SIG-M5 (cell line): ENCODE measurements at places on chromosomes 2 and 18.

GRCh38 chr18:67269206-67269605 is 247.3 kb downstream of the DSEL start:
- no peak for DNase-seq

DNA sequence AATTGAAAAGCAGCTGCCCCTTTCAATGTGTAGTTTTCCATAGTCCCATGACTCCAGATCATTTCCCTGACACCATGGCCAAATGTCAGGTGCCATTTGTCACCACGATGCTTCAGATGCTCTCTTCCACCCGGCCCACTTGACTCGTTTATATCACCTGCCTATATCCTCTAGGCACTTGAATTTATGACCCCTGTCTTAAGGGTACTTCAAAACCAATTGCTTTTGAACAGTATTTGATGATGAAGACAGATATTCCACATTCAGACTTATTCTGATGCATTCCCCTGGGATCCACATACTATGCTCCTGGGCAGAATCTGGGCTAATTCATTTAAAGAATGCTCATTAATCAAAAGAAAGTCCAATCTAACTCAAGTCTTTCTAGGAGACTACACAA is 16.9 kb upstream of the RHBDD1 start:
- DNase-seq = no peak

- DNase-seq = no peak
Observed at GRCh38 chr2:118519511-118519910, 327.9 kb downstream of the EN1 start.

- DNase-seq = no peak
Observed at GRCh38 chr2:168355779-168356476, 100.1 kb upstream of the CERS6 start.

DNA sequence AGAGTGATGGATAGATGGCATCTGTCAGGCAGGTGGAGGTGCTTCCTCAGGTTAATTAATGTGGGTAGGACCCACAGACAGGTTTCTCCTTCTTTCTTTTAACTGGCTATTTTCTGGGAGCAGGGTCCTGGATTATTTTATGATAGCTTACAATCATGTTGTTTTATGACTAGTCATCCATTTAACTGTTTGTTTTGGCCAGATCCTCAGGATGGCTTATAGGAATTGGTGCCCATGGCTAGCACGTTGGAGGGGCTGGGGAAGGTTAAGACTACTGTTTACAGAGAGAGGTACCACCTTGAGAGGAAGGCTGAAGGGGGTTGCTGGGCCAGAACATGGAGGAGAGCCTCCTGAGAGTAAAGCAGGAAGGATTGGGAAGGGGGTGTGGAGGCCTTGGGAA is 78.0 kb upstream of the MGAT5 start:
- no peak for DNase-seq

DNA sequence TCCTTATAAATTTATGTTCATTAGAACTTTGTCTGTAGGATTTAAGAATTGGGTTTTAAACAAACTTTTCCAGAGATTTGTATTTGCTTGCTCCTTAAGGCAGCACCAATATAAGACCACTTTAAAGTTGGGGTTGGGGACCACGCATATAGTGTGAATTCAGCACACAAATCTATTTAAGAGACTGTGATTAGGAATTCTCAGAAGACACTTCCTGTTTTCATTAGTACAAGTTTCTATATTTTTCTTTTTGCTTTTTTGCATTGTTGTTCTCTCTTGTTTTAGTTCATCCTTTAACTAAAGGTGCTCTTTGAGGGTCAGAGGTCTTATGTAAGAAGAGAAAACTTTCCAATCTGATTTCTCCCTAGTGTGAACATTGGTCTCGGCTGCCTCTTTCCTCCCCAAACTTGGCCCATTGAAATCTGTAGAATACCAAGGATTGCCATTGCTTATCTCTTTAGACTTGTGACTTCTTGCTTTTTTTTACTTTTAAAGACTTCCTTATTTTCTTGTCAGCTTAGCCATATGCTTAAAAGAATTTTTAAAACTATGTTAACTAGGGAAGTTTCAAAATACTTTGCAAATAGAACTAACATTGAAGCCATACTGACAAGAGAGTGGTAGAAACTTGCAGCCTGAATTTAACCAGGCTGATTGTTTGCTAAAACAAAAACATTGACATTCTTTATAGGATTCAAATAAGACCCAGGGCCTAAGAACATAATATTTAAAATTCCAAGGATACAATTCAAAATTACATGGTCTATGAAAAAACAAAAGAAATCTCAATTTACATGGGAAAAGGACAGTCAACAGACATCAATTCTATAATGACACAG is 264.1 kb upstream of the FN1 start:
- DNase-seq = no peak

- DNase-seq = no peak
Observed at GRCh38 chr2:148993351-148993750, 45.1 kb upstream of the LYPD6B start.

GRCh38 chr18:9772847-9773677 is 65.0 kb downstream of the RAB31 start:
- DNase-seq = no peak

- DNase-seq = no peak
Observed at GRCh38 chr2:228786901-228787300, 484.2 kb downstream of the PID1 start.

DNA sequence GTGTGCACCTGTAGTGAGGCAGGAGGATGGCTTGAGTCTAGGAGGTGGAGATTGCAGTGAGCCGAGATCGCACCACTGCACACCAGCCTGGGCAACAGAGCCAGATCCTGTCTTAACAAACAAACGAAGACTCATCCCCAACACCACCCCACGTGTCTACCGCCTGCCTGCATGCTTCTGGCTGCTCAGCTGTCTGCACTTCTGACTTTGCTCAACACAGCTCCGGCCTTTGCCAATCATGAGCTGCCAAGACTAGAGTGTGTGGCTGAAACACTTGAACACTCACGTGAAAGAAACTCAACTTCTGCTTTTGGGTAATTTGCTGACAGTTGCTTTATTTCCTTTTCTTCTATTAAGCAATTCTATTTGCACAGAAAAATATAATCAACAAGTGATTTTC is 32.1 kb upstream of the SP3 start:
- DNase-seq = peak; percentile 93

DNA sequence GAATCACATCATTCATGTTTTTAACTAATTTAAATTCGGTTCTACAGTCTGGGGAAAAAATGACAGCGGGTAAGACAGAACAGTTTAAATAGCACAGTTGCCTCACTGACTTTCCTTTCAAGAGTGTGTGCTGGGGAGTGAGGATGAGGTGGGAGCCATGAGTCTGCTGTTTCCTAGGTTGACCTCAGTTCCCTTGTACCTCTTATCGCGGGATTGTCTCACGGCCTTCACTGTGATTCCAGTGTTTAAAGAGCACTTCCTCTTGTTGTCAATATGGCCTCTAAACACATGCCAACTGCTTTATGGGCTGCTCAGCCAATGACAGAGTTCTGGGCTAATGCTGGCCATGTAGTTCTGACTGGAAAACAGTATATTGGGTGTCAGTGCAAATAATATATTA is 41.6 kb upstream of the ALMS1 start:
- DNase-seq = no peak

- DNase-seq = no peak
Observed at GRCh38 chr2:118865106-118865505, 17.7 kb upstream of the EN1 start.

DNA sequence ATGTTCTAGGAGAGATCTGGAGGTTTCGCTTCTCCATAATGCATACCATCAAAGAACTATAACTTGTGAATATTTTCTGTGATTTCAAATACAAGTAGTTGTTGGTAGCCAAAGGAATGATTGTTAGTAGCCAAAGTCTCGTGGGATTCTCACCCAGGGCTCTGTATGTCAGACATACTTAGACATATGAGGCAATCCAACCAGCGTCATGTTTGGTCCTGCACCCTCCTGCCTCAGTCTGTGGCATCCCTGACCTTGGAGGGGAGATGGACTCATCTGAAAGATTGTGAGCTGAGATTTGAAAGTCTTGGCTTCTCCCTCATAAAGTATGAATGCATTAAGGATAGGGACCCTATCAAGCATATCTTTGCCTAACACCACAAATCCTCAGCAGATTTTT is 81.2 kb downstream of the CTIF start:
- DNase-seq = no peak
